ENCODE measurements at places on chromosomes 13 and 19.
A peak's percentile ranks its signal among the peaks of the same experiment; 100 is the strongest.

DNA sequence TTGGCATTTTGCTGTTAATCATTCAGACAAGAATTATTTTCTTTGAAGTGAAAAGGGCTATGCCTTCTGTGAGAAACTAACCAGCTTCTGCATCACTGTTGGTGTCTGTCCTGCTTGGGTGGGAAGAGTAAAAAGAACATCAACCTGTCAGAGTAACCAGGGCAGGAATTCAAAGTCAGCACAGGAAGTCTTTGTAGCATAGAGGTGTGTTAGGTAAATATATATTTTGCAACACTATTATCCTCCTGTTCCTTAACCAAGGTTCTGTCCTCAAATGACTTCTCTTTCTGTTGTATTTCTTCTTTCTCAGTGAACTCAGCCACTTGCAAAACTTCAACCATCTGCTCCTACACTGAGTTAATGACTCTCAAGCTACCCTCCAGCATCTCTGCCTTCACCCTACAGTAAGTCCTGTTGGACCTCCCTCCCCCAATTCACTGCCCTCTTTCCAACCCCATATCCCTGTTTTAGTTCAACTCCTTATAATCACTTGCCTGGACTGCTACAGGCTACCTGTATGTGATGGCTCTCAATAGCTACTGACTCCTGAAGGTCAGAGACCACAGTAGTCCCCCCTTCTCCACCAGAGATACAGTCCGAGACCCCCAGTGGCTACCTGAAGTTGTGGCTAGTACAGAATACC is 49.9 kb downstream of the SMAD9 start:
- no peak for DNase-seq

DNA sequence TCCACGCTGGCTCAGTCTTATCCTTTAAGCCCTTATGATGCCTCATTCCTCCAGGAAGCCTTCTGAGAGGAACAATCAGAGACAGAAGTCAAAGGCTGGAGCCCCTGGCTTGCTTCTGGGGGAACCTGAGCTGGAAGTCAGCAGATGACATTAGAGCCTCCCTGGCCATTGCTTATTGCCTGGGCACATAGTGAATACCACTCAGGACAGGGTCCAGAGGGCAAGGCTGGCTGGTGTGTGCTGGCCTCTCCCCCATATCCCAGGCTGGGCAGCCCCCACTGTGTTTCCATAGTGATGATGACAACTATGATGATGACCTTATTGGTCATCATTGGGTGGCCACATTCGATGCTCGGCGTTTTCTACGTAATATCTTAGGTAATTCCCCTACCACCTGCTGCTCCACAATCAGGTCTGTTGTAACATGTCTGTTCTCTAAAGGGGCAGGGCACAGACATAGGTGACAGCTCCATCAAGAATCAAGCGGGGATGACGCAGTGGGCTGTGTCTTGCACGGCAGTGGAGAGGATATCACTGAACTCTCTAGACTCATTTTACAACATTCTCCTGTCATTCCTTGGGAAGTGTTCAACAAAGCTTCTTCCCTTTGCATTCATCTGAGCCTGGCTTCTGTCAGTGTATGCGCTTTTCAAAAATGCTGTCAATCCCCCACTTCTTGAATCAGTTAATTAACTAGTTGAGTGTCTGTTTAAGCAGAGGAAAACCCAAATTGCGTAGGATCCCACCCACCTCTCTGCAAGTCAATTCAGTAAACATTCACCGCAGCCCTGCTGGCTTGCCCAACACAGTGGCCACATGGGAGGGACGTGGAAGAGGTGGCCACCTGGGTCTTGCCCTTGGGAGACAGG is 89.4 kb upstream of the TSHZ3 start:
- DNase-seq = no peak

GRCh38 chr19:42311657-42312056 is 1.5 kb upstream of the TMEM145 start:
- DNase-seq = no peak

DNA sequence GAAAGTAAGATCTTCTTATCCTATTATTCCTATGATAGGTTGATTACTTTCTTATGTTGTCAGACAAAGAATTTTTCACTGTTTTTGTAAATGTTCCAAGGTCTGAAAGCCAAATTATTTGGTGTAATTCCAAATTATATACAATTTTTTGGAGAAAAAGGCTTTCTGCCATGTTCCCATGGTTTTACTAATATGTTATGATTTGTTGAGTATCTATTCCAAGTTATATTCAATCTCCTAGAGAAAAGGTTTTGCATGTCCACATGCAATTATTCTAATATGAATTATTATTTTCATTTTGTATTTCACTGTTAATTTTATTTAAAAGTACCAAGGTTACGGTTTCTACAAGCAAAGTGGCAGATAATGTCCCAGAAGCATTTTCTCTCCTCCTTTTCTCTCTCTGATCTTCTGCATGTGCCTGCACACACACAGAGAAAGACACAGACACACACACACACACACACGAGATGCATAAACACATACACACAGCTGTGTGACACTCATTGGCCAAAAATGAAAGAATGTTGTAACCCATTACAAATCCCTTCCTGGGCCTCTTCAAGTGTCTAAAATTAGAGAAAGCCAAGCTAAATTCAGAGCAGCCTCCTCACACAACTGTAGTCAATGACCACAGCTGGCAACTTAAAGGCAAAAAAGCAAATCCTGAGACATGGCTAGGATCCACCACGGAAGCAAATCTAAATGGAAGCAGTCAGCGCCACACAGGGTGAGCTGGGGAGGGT is 621.0 kb downstream of the EFNB2 start:
- DNase-seq = peak; percentile 77
